Activated naive CD8-positive, alpha-beta T cell treated with anti-CD3 and anti-CD28 coated beads, Interleukin-2, amount 50 U/mL, for 16 hours (primary cell): ENCODE measurements at places on chromosomes 13 and 19.

DNA sequence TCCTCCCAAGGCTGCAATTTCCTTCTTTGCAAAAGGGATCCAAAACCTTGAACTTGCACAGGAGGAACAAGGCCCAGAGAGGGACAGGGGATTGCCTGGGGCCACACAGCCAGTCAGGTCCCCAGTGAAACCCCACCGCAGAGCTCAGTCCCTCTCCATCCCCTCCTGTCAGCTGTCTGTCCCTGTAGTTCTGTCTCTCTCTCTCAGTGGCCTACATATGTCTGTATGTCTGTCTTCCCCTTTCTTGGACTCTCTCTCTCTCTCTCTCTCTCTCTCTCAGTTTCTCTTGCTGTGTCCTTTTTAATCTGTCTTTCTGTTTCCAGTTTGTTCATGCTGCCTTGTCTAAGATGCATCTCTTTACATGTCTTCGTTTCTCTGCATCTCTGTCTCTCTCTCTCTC lies 11.5 kb downstream of the CEACAM19 start:
- no peak for DNase-seq

GRCh38 chr19:31534786-31535657 lies 185.8 kb upstream of the TSHZ3 start:
- DNase-seq: no peak

GRCh38 chr13:48775804-48776203 lies 122.1 kb downstream of the CYSLTR2 start:
- DNase-seq: no peak

DNA sequence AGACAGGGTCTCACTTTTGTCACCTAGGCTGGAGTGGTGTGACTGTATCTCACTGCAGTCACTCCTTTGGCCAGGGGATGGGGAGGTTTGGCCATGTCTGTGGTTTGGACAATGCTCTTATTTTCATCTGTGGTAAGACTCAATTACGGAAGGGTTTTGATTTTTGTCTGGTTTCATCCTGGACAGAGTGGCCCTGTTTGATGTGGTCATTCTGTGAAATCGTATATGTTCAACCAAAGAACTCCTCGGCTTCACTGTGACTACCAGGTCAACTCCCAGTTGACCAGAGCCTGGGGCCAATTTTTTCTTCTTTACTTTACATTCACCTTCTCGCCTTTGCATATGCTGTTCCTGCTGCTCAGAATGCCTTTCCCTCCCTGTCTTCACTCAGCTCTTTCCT lies 6.8 kb upstream of the CCDC124 start:
- no peak for DNase-seq

DNA sequence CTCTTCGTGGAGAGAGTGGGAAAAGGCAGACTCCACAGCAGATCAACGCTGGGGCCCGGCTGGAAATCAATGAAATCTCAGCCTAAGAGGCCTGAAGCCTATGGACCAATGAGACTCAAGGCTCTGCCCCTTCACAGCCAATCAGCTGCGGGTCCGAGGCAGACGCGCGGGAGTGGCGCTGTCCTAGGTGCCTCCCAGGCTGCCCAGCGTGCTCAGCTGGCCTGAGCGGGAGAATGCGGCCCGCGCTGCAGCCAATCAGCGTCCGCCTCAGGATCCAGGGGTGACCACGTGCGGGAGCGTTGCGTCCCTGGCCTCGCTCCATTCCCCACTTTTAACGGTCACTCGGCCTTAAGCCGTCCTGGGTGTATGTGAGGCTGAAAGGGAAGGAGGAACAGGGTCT lies at the start of gene ZBTB32:
Gene ZBTB32, plus strand, starts transcription at position 341 of the 400 bp plus-strand sequence. CDS start 10,069 bp downstream, outside the sequence.
- DNase-seq: no peak

DNA sequence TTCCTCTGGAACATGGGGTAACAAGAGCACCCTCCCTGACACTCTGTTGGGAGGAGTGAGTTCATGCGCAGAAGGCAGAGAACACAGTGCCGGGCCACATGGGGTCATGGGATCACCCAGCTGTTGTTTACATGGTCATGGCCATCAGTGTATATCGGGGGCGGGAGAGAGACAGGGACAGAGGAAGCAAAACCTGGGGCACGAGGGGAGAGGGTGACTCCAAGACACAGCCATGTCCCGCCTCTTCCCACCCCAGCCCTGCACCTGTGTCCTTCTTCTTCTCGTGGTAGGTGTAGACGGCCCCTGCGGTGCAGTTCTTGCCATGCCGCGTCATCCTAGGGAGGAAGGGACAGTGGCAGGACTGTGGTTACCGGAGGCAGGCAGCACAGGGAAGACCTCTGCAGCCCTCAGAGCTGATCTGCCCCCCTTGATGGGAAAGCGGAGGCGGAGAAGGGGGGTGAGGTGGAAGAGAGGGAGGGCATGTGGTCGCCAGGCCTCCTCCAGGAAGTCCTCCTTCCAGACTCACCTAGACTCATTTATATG lies 19.9 kb downstream of the NOSIP start:
- DNase-seq: no peak

- no peak for DNase-seq
These were observed 177.3 kb upstream of the KL start for GRCh38 chr13:32838945-32839344.

GRCh38 chr19:28103921-28104320 lies 1109.0 kb downstream of the UQCRFS1 start:
- DNase-seq: no peak

- DNase-seq: no peak
These were observed 78.9 kb downstream of the TEX26 start for GRCh38 chr13:31011193-31011860.

DNA sequence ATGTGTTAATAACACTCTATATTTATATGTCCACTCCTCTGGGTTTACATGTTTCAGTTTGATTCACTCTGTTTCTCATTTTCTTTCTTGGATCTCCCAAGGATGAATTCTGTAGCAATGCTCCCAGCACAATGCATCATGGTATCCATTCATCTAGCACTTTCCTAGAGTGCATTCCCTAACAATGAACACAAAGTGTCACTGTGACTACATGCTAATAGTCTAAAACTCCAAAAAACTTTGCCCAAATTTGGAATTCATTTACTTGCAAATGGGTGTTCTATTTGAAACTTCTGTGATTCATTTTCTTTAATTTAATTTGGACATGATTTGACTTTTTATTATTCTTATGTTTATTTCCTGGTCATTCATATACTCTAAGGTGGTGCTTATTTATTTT lies 286.3 kb downstream of the POU4F1 start:
- no peak for DNase-seq

GRCh38 chr13:83297586-83298290 lies 584.5 kb downstream of the SLITRK1 start:
- no peak for DNase-seq

DNA sequence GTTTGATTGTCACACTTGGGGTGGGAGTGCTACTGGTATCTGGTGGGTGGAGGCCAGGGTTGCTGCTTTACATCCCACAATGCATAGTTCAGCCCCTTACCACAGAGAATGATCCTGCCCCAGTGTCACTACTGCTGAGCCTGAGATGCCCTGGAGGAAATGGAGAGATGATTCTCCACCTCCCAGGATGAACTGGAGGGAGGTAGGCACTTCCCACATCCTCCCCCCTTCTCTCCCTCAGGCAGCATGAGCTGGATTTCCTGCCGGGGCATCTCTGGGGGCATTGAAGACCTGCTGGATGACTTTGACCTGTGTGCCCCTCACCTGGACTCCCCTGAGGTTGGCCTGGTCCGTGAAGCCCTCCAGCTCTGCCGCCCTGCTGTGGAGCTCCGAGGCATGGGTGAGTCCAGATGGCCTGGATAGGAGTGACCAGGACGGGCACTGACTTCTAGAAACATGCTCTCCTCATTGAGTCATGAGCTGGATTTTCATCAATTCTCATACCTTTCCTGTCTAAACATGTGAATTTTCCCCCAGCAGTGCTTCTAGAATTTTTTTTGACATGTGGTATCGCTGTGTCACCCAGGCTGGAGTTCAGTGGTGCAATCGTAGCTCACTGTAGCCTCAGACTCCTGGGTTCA lies 45.3 kb downstream of the NWD1 start:
- no peak for DNase-seq

DNA sequence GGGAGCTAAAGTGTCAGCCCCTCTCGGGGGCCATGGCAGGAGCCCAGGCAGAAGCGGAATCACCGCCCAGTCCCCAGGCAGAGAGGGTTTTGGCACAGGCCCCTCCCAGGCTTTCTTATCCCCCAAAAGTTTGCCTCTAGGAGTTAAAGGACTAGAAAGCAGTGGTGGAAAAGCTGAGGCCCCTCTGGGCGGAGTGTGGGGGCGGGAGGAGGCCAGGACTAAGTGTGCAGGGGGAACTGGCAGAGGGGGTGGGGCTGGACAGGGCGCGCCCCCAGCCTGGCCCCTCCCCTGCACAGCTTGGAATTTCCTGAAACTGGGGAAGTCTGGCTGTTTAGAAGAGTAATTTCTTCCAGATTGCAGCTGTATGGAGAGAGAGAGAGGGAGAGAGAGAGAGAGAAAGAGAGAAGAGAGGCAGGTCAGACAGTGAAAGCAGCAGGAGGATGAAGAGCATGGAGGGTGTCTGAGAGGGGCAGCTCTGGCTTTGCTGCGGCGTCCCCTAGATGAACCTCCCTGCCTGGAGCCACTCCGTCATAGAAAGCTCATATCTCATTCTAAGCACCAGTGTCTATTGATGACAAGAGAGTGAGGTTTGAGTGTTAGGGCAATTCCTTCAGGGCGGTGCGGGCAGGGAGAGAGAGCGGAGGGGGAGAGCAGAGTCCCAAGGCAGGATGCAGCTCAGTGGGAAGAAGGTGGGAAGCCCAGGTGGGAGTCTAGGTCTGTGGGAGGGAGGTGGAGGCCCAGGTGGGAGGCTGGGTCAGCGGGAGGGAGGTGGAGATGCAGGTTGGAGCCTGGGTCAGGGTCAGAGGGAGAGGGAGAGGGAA lies at the start of gene CDC42EP5:
Gene CDC42EP5, minus strand, starts transcription at position 226 of the 821 bp plus-strand sequence. CDS start 7,749 bp downstream, outside the sequence.
- DNase-seq: no peak

GRCh38 chr19:3008994-3009393 lies 20.1 kb downstream of the TLE2 start:
- DNase-seq: no peak

DNA sequence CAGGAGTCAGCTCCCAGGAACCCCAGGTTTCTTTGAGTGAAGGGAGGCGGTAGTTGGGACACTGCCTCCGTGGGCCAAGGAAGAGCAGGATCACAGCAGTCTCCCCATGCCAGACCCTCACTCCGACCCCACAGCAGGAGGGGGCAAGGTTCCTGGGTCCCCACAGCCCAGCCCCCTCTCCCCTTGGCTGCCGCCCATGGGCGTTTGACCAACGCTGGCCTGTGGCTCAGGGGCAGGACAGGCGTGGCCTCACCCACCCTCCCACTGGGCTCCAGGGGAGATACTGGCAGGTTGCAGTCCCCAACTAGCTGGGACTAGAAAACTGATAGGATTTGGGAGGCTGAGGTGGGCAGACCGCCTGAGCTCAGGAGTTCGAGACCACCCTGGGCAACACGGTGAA lies 9.2 kb downstream of the COPE start:
- DNase-seq: no peak

- no peak for DNase-seq
These were observed 76.7 kb downstream of the CACNA1A start for GRCh38 chr19:13429563-13429962.

GRCh38 chr19:20039203-20039723 lies at the start of gene ZNF682:
Gene ZNF682 (minus strand): TSS chr19:20039505. CDS start chr19:20039345, 160 bp downstream.
- peak; percentile 92 for DNase-seq

DNA sequence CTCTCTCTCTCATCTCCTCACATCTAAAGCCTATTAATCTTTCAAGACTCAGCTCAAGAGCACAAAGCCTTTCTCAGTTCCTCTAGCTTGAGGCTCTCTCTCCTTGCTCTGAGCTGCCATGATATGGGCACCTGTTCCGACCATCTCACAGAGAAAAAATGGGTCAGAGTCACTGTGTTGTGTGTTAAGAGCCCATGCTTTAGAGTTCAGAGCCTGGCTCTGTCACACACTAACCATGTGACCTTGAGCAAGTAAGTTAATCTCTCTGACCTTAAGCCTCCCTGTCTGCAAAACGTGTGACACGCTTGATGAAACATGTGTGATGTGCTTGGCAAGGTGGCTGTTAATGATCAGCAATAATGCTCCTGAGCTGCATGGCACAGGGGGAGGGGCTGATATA lies 245.2 kb downstream of the DLEU7 start:
- DNase-seq: no peak

DNA sequence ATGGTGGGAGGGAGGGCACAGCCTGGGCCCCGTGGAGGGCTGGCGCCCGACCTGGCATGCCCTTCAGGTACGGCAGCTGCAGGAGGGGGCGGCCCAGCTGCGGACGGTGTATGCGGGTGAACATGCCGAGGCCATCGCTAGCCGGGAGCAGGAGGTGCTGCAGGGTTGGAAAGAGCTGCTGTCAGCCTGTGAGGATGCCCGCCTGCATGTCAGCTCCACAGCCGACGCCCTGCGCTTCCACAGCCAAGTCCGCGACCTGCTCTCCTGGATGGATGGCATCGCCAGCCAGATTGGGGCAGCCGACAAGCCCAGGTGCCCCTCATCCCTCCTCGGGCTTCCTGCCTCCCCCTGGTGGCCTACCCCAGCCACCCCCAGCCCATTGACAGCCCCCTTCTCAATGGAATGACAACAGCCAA lies 16.6 kb upstream of the SHKBP1 start:
- DNase-seq: no peak

- no peak for DNase-seq
These were observed 18.7 kb downstream of the MIPEP start for GRCh38 chr13:23870356-23871140.

- no peak for DNase-seq
These were observed 806 bp upstream of the ZNF837 start for GRCh38 chr19:58381460-58382212.

DNA sequence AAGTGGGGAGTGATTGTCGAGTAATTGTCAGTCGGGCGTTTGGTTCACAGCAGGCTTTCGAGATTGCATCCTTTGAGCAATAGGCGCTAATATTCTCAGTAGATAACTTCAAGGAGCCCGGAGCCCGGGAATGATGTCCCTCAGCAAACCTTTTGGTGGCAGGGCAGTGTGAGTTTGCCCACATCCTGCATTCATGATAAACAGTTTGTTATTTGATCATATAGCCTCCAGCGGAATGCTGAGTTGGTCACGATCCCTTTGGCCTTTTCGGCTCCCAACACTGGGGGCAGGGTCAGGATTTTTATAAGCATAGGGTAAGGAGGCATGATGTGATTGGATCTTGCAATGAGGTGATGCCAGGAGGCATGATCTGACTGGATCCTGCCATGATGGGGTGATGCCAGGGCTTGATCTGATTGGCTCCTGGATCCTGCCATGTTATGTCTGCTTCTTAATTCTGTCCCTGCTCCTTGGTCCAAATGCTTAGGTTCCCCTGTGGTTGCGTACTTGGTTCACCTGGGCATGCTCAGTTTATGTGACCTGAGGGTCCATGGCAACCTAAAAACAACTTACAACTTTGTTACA lies 38.2 kb upstream of the IGSF23 start:
- DNase-seq: no peak

- peak; percentile 42 for DNase-seq
These were observed 11.5 kb downstream of the APLP1 start for GRCh38 chr19:35879770-35880317.

GRCh38 chr13:75829830-75830229 lies 193.7 kb downstream of the LMO7 start:
- no peak for DNase-seq

- DNase-seq: no peak
These were observed 33.6 kb upstream of the FFAR2 start for GRCh38 chr19:35414442-35414841.

GRCh38 chr19:34673590-34673989 lies 3.4 kb downstream of the SCGB2B2 start:
- DNase-seq: no peak

- DNase-seq: no peak
These were observed 635.4 kb upstream of the ARGLU1 start for GRCh38 chr13:107203146-107203847.
